ENCODE measurements at places on chromosomes 3 and 15. TPM values are rescaled to one million over a fixed set of nuclear protein-coding genes. Genes with fewer than 3 reads are reported as not detected.

ACSBG1 gene
- total RNA-seq, result not detected

CEP70 gene
- total RNA-seq, result 90.6 TPM

AMIGO3 gene
- not detected for total RNA-seq

FAM107A gene
- total RNA-seq, result 16.2 TPM

- no peaks in the 10 kb centered on the region for H3K36me3 ChIP-seq
- H3K27ac ChIP-seq, result no peak overlapping the region
- H3K4me3 ChIP-seq, result no peak overlapping the region
- no peak for DNase-seq
- H3K27me3 ChIP-seq, result no peaks in the 10 kb centered on the region
Observed at GRCh38 chr15:88022716-88023115, 233.8 kb downstream of the NTRK3 start.

DNA sequence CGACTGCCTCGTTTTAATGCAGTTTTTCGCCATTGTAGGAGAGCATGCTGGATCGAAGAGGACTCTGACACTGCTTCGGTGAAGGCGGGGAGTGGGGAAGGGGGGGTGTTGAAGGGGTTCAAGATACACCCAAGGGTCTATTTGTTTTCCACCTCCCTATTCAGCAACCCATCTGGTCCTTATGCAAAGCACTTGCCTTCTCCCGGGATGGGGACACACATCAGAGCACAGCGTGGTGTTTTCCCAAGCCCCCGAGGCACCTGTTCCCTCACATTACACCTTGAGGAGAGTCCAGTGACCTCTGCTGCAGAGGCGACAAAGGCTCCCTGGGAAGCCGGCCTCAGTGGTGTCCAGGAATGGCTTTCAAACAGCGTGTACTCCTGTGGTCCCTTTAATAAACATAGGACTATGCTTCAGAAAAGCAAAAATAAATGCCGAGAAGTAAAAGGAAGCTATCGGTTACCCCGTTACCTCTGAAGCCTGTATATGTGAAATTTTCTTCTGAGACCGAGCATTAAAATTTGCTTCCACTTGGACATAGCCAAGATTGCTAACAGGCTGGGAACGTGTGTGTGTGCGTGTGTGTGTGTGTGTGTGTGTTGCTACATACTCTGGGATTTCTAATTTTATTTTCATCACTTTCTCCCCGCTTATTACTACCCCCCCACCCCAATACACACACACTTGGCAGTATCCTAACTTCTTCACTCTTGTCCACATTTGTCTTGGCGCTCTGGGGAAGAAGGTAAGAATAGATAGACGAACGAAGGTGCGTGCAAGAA is 53.2 kb downstream of the CCDC54 start:
- H3K27me3 ChIP-seq, result no peaks in the 10 kb centered on the region
- H3K27ac ChIP-seq, result peak overlapping the region; percentile 96
- H3K36me3 ChIP-seq, result no peaks in the 10 kb centered on the region
- H3K4me3 ChIP-seq, result peak overlapping the region; percentile 67
- no peaks in the 10 kb centered on the region for H3K4me1 ChIP-seq
- DNase-seq, result peak; percentile 34

DNA sequence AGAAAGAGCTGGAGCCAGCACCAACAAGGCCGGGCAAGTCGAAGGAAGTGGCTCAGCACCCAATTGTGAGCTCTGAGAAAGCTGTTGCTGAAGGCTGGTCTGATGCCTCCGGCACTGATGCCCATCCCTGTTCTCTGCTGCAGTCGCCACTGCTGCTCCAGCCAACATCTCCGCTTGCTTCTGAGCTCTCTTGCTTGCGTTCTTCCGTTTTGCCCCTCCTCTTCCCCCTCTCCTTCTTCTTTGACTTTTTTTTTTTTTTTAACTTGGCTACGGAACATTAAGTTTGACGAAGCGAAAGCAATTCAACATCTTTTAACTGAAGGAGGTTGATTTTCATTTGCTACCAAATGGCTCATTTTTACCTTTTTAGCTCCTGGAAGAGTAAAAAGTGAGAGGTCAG is 442.9 kb downstream of the MCTP2 start:
- peak overlapping the region; percentile 21 for H3K27ac ChIP-seq
- H3K4me1 ChIP-seq, result no peaks in the 10 kb centered on the region
- DNase-seq, result peak; percentile 36
- H3K27me3 ChIP-seq, result no peaks in the 10 kb centered on the region
- H3K4me3 ChIP-seq, result no peak overlapping the region
- H3K36me3 ChIP-seq, result no peaks in the 10 kb centered on the region

DNA sequence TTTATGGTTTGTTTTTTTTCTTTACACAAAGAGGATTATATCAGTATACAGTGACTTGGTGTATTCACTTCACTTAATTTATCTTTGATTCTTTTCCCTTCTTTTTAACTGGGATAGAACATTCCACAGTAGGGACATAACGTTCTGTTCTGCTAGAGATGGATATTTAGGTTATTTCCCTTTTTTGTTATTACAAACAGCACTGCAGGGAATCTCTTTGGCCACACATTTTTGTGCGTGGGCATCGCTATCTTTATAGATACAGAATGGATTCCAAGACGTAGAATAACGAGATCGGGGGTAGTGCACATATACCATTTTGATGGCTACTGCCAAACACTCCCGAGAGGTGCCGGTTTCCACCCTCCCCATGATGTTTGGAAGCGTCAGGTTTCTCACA is 44.8 kb downstream of the PXYLP1 start:
- H3K27me3 ChIP-seq, result no peaks in the 10 kb centered on the region
- no peaks in the 10 kb centered on the region for H3K4me1 ChIP-seq
- peak overlapping the region; percentile 44 for H3K27ac ChIP-seq
- no peaks in the 10 kb centered on the region for H3K36me3 ChIP-seq

DNA sequence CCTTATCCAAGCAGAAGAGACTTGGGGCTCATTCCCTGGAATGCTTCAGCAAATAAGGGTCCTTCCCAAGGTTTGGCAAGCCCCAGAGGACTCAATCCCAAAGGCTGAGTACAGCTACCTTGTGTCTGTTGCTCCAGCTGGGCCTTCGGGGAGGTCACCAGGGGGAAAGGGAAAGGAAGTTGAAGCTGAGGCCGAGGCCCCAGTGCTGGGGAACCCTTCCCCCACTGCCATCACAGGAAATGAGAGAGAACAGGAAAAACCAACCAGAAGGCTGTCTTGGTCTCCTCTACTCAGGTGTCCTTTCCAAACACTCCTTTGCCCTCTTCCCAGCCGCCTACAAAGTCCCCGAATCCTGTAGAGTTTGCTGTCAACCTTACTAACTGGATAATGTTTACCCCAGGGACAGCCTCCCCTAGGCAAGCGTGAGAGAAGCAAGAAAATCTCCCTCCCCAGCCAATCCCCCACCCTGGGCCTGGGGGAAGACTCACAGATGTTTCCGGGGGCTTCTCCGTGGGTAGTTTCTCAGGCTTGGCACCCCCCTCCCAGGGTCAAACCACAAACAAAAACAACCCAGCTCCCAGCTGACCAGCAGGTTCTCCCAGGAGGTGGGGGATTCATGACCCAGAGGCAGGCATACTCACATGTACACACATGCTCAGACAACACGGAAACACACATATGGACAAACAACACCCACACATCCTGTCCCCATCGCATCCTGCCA is 5.5 kb downstream of the CSRNP1 start:
- H3K4me3 ChIP-seq, result no peak overlapping the region
- peak overlapping the region; percentile 96 for H3K27ac ChIP-seq
- peaks cover 43% of the 10 kb centered on the region for H3K4me1 ChIP-seq
- DNase-seq, result no peak

All from uterus (tissue), 4 donors.